ENCODE measurements at places on chromosomes 1 and 21.
A peak's percentile ranks its signal among the peaks of the same experiment; 100 is the strongest.

DNA sequence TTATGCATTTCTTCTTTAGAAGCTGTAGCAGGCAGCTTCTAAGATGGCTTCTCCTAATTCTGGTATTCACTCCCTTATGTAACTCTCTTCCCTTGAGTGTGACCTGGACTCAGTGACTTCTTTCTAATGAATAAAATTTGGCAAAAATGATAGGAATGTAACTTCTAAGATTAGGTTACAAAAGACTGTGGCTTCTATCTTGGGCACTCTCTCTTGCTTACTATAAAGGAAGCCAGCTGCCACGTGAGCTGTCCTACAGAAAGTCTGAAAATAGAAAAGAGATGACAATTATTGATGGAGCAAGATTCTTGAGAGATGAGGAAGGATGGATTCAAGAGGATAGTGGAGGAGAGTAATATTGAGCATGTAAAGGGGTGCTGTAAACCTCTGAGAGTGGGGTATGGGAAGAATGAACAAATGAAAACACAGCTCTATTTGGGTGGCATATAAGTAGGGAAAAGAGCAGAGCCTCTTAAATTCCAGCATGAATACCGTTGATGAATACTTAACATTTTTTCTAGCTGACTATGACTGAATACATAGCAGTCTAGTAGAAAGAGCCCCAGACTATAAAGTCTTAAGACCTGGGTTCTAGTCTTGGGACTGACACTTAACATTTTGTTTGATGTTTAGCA is 5.5 kb downstream of the TSEN15 start:
- DNase-seq = peak; percentile 95

- DNase-seq = peak; percentile 23
Measured at GRCh38 chr1:174007851-174008250, 14.3 kb downstream of the RC3H1 start.

DNA sequence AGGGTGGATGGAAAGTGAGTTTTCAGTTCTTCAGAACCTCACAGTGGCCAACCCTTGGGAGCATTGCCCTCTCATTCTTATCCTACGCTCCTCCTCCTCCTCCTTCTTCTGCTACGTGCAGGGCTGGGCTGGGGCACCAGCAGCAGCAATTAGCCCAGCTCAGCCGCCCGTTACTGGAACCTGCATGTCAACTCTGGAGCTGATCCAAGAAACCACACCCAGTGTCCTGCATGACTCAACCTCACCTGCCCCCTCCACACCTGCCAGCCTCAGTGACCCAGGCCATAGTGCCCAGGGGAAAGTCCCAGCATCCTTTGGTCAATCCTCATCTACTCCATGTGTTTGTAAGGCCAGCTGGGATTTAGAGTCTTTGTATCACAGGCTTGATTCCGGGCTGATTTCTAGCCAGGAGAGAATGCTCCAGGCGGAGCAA is 12.6 kb downstream of the ELF3 start:
- no peak for DNase-seq

- no peak for DNase-seq
Measured at GRCh38 chr1:53639996-53640700, 98.8 kb downstream of the GLIS1 start.

DNA sequence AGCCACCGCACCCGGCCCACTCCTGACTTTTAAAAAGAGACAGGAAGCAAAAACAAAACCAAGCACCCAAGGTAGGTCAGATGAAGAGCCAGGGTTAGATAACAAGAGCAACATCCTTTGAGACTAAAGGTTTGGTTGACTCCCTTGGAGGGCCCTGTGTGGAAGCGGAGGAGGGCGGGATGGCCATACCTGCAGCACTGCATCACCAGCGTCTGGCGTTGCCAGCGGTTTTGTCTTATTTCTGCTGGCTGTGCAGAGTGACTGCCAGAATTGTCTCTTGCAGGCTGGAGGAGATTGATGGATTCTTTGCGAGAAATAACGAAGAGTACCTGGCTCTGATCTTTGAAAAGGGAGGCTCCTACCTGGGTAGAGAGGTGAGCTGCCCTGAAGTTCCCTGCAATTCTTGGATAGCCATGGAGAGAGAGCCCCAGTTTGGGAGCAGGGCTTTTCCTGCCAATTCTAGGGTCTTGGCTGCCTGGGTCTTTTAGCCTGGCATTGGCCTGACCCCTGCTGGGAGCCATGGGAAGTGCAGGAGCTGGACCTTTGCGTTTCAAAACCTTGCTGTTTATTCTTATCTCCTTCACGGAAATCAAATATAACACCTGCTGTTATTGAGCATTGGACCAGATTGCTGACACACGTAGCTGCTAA is 24.0 kb downstream of the QSOX1 start:
- peak; percentile 48 for DNase-seq

GRCh38 chr1:113659035-113659434 is 100.3 kb downstream of the PHTF1 start:
- no peak for DNase-seq

DNA sequence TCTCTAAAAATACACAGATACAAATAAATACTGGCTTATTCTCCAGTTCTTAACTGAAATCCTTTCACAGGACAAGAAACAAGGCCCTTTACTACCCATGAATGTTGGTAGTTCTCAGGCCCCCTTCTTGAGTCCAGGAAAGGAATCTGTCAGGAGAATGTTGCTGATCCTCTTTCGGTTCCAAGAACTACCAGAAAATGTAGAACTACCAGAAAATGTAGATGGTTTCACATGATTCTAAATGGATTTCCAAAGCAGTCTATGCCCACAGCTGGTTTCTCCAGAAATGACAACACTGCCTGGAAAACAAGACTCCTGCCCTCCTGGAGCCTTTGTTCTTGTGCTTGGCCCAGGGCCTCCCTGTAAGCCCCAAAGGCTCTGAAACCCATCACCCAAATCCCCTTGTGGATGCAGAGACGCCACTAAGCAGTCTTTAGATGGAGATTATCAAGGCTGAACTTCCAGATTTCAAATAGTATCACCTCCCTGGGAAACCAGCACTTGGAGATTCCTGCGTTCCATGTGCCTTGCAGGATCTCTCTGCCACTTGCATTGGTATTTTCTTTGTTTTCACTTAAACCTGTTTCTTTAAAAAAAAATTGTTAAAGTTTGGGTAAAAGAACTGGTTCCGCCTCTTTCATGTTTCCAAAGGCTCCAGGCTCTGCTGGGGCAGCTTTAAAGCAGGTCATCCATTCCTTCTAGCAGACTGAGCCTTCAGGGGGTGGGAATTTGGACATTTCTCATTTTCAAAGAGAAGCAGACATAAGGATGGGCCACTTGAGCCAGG is 53.4 kb downstream of the MAN1C1 start:
- no peak for DNase-seq

GRCh38 chr1:33867684-33868083 is 3.8 kb downstream of the HMGB4 start:
- no peak for DNase-seq

DNA sequence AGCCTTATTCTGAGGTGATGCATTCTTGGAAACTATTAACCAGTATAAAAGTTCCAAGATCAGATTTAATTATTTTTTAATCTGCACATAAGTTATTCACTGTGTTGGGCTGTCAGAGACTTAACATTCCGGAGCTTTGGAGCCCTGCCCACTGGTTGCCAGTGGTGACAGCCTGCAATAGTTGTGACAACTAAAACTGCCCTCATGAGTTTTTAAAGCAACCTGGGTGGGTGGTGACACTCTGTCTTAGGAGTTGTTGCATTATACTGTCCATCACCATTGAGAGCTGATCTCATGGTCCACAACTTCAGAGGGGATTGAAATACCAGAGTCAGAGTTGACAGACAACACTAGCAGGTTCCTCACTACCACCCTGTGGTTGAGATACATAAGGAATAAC is 653.9 kb upstream of the USP24 start:
- peak; percentile 72 for DNase-seq

GRCh38 chr21:25790122-25790877 is 55.5 kb downstream of the GABPA start:
- peak; percentile 47 for DNase-seq

Measured in fibroblast of skin of right quadriceps (primary cell).